Glomerular endothelial cell (primary cell): ENCODE measurements at places on chromosomes 16 and 17. TPM values are rescaled to one million over a fixed set of nuclear protein-coding genes. Genes with fewer than 3 reads are reported as not detected.
A peak's percentile ranks its signal among the peaks of the same experiment; 100 is the strongest.

The SRR gene
- 8.4 and 19.7 TPM in 2 replicates for total RNA-seq

GRCh38 chr17:45103269-45103795, 29.0 kb downstream of the PLCD3 start:
- DNase-seq, result no peak

The PRSS27 gene
- total RNA-seq, result 0.05 and 1.1 TPM in 2 replicates

DNA sequence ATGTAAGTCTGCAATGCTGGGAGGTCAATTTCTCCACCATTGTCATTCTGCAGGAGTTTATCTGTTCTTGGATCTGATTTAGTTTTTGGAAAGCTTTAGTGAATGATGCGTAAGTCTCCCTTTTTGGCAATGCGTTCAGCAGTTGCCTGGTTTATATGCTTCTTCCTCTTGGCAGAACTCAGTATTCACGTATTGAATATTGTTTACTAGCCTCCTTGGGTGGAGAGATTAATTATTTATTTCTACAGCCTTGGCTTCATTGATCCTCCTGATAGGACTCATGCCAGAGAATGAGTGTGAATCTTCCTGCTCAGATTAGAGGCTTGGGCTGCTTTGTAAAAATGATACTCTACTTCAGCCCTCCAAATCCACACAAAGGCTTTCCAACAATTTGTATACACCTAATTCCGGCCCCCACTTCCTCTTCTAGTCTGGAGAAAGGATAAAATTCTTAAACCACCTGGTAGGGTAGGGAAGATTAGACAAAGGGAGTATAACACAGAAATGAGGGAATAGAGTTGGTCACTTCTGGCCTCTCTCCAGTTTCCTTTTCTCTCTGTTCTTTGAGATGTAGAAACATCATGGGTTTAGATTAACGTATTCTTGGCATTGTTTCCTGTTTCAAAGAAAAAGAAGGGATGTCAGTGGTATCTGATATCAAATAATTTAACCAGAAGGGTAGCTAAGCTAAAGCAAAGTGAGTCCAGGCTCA, 929.8 kb downstream of the KCNJ2 start:
- DNase-seq, result no peak

DNA sequence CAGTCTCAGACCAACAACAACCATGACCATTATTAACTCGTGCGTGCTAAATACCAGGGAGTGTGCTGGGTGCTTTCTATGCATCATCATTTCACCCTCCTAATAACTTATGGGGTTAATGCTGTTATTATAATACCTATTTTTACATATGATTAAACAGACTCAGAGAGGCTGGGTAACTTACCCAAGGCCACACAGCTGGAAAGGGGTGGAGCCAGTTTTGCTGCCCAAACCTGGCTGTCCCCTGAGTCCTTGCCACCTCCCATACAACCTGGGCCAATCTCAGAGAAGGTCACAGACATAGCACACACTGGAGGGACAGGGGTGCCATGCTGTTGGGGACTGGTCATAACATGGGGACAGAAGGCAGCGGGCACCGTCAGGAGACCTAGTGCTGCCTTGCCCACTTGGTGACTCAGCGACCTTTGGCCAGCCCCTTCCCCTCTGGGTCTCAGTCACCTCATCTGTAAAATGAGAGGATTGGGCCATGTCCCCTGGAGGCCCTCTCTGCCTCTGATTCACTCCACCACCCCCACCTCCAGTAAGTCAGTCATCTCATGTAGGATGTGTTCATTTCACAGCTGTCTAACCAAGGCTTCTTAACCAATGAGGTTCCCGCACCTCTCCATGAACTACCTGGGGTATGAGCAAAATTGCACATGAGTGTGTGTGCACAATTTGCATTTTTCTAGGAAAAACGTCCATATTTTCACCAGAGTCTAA, 11.4 kb upstream of the FADS6 start:
- DNase-seq, result no peak

The ACBD4 gene
- total RNA-seq, result 5.5 and 5.6 TPM in 2 replicates

DNA sequence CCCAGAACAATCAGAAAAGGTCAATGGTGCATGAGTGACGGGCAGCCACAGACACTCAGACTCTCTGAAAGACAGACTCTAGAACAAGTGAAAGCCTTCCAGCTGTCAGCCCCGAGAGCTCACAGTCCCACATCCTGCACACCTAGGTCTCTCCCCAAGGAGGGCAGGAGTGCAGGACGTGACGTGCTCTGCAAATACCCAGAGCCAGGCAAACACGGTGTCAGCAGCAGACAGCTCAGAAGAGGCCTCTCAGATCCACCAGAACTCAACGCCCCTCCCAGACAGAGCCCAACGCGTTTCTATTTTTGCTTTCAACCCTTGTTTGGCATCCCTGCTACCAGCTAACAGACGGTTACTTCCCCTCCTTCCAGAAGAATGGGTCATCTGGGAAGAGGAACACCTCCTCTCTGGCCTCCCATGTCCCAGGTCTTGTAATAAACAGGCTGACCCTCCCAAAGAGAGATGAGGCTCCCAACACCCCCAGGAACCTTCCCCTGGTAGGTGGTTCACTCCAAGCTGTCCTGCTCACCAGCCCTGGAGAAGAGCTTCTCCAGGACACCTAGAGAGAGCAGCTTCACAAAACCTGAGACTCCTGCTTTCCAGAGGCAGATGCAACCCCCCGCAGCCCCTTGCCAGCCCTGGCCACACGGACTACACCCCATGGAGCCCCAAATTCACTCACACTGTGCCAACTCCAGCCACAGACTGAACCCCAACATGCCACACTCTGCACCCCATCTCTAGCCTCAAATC, 7.6 kb downstream of the PITPNM3 start:
- no peak for DNase-seq

- no peak for DNase-seq
Observed at GRCh38 chr17:20273741-20274500, 193.4 kb downstream of the LGALS9B start.

- no peak for DNase-seq
Observed at GRCh38 chr16:49698931-49699840, 156.7 kb downstream of the ZNF423 start.

The PRSS53 gene
- 0.68 and 4.8 TPM in 2 replicates for total RNA-seq

The CIBAR2 gene
- 0.23 TPM in 1 of 2 replicates, not detected in the other for total RNA-seq

DNA sequence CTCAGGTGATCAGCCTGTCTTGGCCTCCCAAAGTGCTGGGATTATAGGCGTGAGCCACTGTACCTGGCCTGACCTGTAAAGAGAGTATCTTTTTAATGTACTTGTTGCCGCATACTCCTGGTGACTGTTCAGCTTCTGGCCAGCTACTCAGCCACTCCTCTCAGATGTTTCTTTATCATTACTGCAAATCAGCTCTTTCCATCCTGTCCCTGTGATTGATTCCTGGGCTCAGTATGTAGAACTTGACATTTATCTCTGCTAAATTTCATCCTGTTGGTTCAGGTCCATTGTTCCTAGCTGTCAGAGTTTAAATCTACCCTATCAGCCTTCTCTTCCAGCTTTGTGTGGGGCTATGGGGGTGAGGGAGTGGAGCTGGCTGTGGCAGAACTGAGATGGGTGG, 211.5 kb upstream of the ASIC2 start:
- DNase-seq, result no peak

The USP43 gene
- 0.35 and 1.6 TPM in 2 replicates for total RNA-seq

The PNMT gene
- not detected in 2 replicates for total RNA-seq

DNA sequence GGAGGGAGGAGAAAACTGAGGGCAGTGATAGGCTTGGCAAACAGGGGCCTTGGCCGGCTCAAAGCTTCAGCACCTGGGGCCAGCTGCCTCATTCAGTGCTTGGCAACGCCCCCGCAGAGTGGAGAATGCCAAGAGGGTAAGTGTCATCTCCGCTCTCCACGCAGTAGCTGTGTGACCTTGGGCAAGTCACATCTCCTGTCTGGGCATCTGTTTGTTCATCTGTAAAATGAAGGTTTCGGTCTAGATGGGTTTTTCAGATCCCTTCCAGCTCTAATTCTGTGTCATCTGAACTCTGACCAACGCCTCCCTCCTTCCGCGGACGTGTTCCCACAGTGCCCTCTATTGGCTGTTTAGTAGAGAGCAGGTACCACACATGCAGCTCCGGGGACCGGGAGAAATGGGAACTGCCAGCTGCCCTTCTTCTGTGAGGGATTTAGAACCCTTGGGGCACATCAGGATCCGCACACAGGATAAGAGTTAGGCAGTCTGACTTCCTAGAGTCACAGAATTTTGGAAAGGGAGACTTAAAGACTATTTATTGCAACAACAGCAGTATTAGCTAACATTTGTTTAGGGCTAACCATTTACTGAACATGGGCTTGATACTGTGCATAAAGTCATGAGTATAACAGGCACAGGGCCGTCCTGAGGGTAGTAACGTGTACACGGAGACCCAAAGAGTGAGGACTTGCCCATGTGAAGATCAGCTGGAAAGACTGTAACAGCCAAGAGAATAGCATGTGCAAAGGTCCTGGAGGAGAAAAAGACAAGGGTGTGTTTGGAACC, 26.8 kb downstream of the GP2 start:
- peak; percentile 7 for DNase-seq

DNA sequence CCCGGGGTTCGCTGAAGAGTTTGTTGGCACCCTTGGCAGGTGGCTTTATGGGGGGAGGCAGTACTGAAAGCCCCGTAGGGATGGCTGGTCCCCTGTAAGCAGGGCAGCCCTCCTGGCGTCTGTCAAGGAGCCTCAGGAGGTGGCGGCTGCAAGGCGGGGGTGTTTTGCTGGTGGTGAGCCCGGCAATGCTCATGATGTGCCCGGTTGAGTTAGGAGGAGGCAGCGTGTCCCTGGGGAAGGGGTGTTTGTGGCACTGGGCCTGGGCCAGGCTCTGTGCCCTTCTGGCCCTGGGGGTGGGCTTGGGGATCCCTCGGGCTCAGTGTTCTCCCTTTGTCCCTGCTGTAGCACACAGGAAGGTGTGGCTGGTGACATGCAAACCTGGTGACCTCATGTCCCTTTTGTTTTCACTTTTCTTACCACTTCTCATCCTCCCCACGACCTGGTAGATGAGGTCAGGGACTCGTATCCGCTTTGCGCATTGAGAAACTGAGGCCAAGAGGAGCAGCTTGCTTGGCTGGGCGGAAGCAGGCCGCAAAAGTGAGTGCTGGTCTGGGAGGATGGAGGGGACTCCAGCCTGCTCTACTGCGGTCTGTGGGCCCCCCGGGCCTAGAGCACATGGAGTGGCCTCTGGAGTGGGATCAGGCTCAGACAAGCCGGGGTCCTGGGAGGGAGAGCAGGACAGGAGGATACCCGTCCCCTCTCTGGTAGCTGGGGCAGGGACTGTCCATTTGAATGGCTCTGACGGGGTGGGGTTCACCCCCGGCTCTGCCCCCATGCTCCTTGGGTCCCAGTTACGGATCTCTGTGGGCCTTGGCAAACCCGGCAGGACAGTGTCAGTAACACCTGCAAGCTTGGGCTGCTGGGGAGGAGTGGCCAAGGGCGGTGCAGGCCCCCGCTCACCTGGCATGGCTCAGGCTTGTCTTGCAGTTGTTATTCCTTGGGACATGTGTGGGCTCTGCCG, 2.2 kb downstream of the SNN start:
- DNase-seq, result no peak
